ENCODE measurements at places on chromosomes 3 and 15.

DNA sequence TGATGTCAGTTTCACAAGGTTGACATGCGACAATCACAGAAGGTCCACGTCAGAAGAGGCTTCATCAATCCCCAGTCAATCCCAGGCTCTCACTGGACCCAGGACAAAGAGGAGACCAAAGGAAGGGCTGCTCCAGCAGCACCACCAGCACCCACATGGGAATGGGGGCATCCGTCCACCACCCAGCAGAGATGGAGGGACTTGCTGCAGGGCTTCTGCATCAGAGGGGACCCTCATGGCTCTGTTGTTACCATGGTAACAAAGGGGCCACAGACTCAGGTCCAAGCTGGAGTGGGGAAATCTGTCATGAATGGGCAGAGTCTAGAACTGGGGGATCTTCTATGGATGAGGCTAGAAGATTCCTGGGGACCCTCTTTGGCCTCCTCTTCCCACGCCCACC, 13.1 kb downstream of the PLA2G4F start:
- DNase-seq = no peak

DNA sequence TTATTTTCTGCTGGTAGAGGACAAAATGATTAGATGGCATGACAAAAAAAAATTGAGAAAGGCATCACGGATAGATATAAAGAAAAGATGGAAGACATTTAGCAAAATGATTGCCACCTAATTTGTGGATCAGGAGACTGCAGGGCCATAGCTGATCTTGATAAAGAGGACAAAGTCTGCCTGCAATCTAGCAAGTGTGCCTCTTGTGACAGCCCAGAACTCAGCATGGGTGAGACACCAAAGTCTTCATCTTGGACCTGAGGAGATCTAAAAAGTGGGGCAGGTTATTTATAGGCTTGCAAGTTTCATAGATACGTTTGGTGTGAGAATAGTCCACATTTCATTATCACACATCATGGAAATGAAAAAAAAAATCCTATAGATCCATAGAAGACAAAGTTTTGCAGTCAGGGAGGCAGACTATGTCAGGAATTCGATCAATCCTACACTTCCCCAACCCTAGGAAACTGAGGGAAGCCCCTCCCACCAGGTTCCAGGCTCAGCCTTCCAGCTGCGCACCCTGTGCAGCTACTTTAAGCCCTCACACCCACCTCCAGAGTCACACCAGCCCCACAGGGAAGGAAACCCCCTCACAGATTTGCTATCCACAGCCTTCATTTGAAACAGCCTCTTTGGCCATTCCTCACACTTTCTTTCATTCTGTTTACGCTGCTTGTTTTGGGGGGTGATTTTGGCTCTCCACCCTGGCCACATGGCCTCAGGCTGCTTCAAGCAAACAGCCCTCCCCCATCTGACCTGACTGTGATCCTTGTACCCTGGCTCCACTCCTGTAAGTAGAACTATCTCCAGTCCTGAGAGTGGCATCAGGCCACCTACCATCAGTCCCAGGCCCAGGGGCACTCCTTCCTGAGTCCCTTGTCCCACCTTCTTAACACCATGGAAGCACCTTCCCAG, 28.1 kb upstream of the KLHL6 start:
- DNase-seq = no peak

GRCh38 chr3:169315141-169315540, 348.4 kb downstream of the MECOM start:
- no peak for DNase-seq

- DNase-seq = no peak
Observed at GRCh38 chr15:38186507-38186906, 66.1 kb upstream of the SPRED1 start.

DNA sequence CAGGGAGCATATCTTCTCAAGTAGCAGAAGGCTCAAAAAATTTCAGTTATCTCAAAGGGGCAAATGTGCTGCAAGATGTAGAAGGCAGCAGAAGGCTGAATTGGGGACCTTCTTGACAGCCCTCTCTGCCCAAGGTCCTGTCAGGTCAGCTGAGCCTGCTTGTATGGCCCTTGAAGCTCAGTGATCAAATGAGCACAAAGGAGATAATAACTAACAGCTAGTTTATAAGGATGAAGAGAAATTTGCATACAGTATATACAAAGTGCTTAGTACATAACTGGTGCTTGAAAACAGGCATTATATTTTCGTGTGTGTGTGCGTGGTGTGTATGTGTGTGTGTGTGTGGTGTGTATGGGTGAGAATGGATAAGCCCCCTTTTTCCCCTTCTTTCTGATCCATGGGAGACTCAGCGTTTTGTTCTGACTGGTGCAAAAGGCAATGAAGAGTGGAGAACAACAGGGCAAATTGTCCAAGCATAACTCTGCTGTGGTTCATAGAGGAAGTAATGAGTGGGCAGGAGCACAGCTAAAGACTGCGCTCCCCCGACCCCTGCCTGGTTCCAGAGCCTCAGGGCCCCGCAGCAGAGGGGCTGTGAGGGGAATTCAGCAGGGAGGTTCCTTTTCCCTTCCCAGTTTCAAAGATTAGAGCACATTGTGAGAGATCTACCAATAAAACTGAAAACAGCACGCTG, 356.8 kb upstream of the NR2F2 start:
- no peak for DNase-seq

GRCh38 chr3:31532587-31533168, at the start of gene STT3B:
STT3B (plus strand) TSS chr3:31532925; CDS start chr3:31532999, 74 bp downstream.
- no peak for DNase-seq
